HS-27A (cell line): ENCODE measurements at places on chromosomes 16 and 17.

GRCh38 chr17:47834756-47835155 lies 3.3 kb downstream of the LRRC46 start:
- no peak for DNase-seq

GRCh38 chr17:74408815-74409214 lies 23.1 kb upstream of the GPRC5C start:
- DNase-seq: no peak

DNA sequence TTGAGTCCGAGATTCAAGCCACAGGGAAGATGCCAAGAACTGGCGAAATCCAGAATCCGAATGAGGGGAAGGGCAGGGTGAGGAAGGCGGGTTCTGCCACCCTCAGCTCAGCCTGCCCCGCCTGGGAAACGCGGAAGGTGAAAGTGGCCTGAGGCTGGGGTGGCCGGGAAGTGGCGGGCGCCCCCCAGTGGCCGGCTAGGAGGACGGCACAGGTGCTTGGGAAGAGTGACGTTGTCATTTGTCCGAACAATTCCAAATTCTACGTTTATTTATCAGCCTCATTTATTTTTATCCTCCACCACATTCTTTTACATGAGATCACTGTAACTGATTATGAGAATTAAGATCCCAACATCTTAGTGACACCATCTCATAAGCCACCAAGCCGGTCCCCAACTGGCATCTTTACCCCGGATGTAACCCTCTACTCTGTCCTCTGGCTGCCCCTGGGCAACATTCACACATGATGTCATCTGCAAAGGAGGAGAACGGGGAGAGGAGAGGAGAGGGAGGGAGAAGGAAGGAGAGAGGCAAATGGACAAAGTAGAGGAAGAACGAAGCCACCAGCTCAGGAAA lies 21.3 kb downstream of the SRCIN1 start:
- DNase-seq: no peak

DNA sequence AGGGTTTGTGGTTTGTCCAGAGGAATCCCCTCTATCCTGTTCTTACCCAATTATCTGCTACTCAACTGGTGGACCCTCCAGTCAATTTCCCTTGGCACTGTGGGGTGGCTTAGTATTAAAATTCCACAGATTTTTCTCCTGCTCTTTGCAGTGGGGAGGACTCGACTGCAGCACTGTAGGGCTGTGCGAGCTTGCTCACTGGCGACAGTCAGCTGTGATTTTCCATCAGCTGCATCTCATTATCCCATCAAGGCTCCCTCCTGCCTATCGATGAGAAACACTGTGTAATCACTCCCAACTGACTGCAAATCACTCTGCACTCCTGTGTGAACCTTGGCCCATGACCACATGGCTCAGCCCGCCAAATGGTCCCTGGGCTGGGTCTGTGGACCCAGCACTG lies 90.5 kb upstream of the MAF start:
- no peak for DNase-seq

GRCh38 chr17:55162556-55162946 lies 102.2 kb upstream of the HLF start:
- DNase-seq: no peak

- no peak for DNase-seq
These were observed 21.0 kb upstream of the SEC14L1 start for GRCh38 chr17:77119668-77120301.

DNA sequence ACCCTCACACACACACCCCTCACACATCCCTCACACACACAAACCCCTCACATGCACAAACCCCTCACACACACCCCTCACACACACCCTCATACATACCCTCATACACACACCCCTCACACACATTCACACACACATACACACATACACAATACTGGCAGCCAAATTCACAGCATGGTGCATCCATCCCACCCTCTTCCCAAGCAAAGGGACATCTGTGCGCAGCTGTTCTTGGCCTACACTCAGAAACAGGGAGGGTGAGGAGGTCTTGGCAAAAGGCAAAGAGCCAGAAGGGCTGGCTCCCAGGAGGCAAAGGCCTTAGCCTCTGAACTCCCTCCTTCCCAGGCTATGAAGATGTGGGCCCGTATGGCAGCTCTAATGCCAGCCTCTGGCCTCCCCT lies 23.4 kb downstream of the C17orf67 start:
- no peak for DNase-seq

GRCh38 chr17:9350080-9350479 lies 225.5 kb downstream of the STX8 start:
- peak; percentile 35 for DNase-seq

DNA sequence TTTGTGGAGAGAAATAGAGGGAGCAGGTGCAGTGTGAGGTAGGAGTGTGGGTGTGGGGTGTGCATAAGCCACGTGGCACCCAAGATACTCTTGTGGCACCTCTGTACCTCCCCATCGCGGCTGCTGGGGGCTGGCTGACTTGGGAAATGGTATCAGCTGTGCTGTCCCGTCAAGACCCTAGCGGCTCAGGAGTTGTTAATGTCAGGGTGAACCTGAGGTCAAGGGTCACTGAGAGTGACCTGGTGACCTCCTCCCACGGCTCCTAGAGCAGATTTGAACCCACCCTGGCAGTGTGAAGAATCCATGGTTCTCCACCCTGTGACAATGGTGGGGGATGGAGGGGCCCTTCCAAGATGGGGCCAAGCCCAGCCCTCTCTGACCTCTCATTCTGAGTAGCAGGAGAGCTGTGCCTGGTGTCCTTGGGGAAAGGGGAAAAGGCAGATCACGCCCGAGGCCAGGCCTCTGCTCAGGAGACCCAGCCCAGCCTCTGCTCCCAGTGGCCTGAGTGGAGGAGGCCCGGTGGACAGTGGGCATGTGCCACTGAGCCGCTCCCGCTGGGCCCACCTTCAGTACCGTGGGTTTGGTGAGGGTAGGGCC lies 3.0 kb upstream of the WFIKKN2 start:
- DNase-seq: no peak

DNA sequence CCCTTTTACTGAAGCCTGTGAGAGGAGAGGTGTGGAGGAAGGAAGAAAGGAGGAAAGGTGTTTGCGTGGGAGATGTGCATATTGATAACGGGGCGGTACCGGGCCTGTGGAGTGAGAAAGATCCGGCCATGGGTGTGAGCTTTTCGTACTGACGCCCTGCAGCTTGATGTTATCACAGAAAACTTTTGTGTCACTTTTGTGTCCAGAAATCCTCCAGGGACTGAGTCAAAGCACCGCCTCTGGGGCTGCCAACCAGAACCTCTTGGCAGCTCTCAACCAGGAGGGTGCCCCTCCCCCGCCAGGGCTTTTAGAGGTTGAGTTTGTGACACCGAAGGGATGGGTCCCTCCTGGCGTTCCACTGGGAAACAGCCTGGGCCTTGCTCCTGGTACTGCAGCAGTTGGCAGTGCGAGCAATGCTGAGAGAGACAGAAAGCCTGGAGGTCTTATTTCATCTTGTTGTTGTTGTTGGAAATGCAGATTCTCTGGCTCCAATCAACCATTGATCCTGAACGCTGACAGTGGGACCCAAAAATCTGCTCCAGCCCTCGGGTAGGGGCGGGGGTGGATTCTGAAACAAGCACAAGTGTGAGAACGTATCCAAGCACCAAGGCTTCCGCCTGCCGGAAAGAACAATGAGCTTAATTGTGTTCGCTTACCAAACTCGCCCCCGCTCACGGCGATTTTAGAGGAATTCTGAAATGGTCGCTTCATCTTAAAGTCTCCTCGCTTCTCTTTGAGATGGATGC lies 65.0 kb downstream of the CRISPLD2 start:
- no peak for DNase-seq

- DNase-seq: no peak
These were observed 47.7 kb downstream of the CMIP start for GRCh38 chr16:81492311-81492761.

GRCh38 chr17:298791-299450 lies 53.7 kb downstream of the RPH3AL start:
- no peak for DNase-seq

DNA sequence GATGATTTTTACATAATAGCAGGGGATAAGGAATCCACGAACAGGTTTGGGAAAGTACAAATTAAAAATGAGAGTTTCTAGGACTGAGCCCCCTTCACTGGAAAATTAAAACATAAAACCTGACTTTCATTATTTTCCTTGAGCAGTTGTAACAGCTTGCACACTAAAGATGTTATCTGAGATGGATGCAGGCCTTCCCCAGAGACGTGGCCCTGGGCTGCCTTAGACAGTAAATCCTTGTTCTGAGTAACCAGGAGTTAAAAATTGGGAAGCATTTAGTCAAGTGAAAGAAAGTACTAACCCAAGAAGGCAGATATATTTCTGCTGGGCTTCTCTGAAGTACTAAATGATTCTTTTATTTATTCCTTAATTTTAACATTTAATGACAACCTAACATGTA lies 432.2 kb upstream of the KIF2B start:
- DNase-seq: no peak

DNA sequence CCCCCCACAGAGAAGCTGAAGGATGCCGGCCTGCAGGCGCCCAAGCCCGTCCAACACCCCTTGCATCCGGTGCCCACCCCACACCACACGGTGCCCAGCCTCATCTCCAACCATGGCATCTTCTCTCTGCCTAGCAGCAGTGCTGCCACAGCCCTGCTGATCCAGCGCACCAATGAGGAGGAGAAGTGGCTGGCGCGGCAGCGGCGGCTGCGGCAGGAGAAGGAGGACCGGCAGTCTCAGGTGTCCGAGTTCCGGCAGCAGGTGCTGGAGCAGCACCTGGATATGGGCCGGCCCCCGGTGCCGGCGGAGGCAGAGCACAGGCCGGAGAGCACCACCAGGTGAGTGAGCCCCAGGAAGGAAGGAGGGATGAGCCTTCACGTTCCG lies 31.5 kb downstream of the GINS2 start:
- DNase-seq: no peak

DNA sequence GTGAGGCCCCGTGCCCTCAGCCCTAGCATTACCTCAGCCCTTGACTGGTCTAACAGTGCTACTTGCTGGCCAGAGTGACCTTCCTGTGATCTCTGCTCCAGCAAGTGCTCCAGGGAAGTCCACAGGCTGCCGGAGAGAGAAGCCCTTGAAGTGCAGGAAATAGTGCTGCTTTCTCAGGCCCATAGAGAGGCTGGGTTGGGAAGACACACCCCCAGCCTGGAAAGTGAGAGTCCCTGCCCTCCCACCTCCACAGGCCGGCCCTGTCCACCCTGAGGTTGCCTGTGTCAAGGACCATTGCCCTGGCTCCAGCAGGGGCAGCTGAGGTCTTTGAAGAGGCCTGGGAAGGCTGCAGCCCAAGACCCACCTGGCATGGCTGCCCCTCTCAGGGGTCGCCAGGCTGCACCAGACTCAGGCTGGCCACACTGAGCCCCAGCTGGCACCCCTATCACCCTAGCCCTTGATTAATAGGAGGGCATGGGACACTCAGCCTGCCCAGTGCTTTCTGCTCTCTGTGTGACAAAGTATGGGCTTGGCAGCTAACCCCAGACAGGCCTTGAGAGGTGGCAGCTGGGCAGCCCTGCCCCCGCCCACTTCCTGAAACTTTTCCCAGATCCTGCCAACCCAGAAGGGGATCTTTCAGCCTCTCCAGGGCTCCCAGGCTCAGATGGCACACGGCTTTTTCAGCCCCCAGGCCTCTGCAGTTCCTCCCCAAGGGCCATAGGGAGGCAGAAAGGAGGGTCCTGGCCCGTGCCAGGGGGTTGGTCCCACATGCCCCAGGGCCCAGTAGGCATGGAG lies 21.7 kb downstream of the ATP6V0D1 start:
- no peak for DNase-seq

- DNase-seq: no peak
These were observed 11.9 kb downstream of the TOX3 start for GRCh38 chr16:52535076-52535475.

- no peak for DNase-seq
These were observed 313.4 kb downstream of the CDH11 start for GRCh38 chr16:64808474-64808873.

DNA sequence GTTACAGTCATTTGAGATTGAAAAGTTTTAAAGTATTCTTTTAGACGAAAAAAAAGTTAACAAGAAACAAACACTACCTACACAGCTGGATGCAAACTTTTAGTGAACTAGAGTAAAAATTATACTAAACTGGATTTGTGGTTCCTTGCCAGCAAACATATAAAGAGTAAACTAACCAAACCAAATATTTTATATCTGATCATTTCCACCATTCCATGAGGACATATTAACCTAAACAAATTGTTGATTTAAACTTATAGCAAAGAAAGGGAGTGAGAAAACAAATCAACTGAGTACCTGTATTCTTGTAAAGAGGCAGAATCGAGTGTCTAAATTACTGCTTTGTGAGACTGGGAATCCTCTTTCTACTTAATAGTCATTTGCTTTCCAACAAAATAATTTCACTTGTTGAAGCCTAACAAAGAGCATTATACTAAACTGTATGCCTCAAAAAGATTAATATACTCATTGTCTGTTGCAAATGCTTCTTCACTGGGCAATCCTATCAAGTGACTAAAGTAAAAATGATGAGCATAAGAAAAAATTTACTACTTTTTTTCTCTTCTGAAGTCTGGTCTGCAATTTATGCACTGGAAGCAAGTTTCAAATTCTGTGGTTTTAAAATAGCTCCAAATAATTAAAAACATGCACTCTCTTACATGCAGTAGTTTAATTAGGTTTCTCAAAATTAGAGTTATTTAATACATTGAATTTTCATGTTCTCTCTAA lies 37.5 kb downstream of the AKAP10 start:
- DNase-seq: no peak

GRCh38 chr16:24972608-24973220 lies 42.5 kb downstream of the ARHGAP17 start:
- no peak for DNase-seq

GRCh38 chr16:82751020-82751419 lies 124.3 kb downstream of the CDH13 start:
- DNase-seq: no peak

DNA sequence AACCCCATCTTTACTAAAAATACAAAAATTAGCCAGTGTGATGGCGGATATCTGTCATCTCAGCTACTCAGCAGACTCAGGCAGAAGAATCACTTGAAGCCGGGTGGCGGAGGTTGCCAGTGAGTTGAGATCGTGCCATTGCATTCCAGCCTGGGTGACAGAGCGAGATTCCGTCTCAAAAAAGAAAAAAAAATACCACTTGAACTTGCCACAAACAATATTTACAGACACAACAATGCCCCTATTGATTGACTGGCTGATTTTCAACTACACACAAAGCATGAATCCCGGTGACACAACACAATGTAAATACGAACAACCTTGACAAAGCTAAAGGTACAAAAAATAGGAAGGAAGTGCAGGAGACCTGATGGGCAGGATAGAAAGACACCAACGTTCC lies 49.3 kb downstream of the NXN start:
- DNase-seq: no peak
